Activated naive CD4-positive, alpha-beta T cell treated with anti-CD3 and anti-CD28 coated beads, Interleukin-2, amount 50 U/mL, for 72 hours (primary cell): ENCODE measurements at places on chromosomes 6 and 20.

DNA sequence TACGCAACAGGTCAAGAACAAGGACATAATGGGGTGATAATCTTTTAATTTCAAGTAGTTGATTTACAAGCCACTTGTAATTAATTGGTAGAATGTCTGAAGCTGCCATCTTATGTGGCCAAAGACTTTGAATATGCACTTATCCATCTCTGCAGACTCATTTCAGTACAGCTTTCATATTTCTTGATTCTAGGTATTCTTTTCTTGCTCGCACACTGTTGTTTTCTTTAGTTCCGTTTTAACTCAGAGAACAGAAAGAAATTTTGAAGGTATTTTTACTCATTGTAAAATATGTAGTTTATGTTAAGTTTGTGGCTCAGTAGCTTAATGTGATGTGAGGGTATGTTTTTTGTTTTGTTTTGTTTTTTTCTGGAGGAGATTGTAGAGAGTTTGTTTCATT is 73.9 kb downstream of the UBR2 start:
- DNase-seq: no peak

DNA sequence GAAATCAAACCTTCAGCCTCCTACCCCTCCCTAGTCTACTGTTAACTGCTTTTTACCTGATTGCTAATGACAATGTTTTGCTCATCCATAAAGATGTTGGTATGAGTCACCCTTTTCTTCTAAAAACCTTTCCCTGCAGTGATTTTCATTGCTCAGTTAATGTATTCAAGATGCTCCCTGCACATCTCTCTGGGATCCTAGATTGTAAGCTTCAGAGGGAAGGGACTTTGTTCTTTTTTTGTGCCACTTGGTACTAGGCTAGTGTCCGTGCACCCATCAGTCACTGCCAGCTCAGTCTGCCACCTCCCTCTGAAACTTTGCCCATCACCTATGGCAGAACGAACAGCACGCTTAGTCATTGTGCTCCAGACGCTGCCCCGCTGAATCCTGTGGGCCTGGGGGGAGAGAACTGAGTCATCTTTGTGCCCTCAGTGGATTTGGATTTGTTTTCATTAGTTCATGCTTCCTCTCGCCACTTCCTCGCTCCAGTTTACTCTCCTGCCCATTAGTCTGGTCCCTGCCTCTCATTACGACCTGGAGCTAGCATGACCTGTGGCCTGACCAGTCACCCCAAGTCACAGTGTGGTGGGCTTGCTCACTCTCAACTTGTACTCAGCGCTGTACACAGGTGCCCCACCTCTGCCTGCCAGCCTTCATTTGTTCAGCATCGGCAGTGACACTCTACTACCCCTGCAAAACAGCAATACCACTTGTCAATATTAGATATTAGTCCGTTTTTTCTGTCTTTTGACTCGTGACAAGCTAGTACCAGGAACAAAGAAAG is 78.0 kb upstream of the TMEM181 start:
- DNase-seq: no peak

DNA sequence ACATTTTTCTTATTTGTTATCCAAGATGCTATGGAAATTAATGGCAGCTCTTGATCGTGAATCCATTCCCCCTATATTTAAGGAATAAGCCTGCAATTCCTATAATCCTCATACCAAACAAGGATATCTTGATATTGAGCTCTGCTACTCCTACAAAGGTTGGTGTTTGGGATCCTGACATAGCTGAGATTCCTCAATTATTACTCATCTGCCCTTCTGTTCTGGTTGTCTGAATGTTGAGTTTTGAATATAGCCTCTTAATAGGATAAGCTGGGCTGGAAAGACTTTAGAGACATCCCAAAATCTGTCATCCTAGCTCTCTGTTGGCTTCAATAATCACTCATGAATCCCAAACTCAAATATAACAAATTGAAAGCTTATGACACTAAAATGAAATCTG is 49.9 kb downstream of the CLIC5 start:
- no peak for DNase-seq

- no peak for DNase-seq
Measured at GRCh38 chr20:44188752-44189151, 1.8 kb upstream of the JPH2 start.

GRCh38 chr6:136764517-136764993 is 27.7 kb downstream of the MAP3K5 start:
- no peak for DNase-seq

GRCh38 chr20:53975761-53976160 is 94.6 kb downstream of the BCAS1 start:
- no peak for DNase-seq

- DNase-seq: no peak
Measured at GRCh38 chr6:46626228-46626909, 26.2 kb downstream of the CYP39A1 start.

GRCh38 chr6:80467408-80467807 is 360.9 kb downstream of the BCKDHB start:
- DNase-seq: no peak
